ENCODE measurements at places on chromosomes 5 and 9.

DNA sequence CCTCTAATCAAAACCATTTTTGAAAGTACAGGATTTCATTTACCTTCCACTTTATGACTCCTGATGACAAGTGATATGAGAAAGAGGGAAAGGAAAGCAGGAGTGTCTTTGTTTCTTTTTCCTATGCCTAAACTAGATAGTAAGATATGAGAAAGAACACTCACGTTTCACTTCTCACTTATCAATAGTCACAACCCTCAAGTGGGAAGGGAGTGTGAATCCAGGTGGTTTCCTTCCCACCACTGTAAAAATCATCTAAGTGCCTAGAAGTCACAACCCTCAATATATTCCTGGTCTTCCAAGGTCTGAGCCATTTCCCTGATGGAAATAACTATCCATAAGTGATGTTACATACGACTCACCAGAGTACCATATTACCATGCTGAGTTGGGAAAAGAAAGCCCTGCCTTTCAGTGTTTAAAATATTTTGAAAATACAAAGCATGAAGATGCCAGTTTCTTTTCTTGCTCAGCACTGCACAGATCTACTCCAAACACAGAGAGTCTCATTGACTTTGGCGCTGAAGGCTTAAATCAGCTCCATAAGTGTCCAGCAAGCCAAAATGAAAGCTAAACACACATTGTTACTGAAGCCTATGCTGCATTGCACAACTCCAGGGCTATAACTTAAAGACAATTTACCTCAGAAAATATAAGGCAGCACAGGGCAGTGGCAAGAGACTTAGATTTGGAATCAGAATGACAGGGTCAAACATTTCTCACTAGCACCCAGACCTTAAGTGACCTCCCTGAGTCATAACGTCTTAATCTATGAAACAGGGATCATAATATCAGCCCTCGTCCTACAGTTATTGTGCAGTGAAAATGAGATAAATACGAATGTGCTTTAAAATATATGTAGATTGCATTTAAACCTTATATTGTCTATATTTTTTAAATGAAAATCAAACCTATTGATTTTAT, 301.2 kb downstream of the KIAA0825 start:
- DNase-seq: no peak

GRCh38 chr9:1388216-1388615, 338.1 kb downstream of the DMRT2 start:
- DNase-seq: no peak

- no peak for DNase-seq
Observed at GRCh38 chr9:97220894-97221477, 86.5 kb upstream of the CCDC180 start.

DNA sequence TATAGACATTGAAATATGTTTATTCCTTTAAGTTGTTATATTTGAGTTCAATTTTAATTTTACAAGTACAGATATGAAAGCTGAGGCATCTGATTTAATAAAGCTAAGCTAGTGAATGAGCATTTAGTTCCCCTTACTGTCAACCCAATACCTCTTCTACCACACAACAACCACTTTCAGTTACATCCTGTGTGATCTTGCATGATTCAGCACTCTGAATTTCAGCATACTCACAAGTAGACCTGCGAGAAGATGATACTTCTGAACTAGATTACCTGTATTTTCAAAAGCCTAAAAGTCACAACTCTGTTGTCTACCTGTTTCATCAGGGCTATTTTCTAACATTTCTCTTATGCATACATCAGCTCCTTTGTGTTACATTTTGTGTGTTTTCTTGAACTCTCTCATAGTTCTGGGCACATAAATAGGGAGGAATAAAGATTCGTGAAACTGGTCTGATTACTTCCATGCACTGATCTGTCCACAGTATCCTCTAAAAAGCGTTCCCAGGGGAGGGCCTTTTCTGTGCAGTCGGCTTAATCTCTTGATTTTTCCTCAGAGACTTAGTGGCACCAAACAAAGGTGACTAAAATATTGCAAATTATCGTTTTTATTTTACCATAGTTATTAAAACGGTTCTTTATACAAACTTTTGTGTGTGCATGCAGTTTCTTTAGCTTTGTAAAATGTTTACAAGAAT, 2025.5 kb upstream of the NUDT12 start:
- no peak for DNase-seq

DNA sequence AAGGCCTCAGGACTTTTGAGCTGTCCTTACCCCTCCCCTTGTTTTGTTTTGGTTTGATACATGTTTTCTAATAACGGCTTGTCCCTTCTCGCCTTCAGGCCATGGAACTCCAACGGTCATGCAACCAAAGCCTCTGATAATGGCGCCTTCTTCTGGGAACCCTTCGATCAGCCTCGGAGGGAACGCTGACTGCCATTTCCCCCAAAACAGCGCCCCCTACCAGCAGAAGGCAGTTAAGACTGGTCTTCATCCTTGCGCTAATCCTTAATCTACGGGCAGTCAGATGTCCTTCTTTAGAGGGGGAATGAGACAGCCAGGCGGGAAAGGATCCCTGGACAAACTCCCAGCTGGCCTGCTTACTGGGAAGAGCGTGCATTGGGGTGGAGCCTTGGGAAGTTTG, 276.6 kb downstream of the ICE1 start:
- no peak for DNase-seq

GRCh38 chr5:88745093-88745696, 137.8 kb downstream of the MEF2C start:
- DNase-seq: no peak

DNA sequence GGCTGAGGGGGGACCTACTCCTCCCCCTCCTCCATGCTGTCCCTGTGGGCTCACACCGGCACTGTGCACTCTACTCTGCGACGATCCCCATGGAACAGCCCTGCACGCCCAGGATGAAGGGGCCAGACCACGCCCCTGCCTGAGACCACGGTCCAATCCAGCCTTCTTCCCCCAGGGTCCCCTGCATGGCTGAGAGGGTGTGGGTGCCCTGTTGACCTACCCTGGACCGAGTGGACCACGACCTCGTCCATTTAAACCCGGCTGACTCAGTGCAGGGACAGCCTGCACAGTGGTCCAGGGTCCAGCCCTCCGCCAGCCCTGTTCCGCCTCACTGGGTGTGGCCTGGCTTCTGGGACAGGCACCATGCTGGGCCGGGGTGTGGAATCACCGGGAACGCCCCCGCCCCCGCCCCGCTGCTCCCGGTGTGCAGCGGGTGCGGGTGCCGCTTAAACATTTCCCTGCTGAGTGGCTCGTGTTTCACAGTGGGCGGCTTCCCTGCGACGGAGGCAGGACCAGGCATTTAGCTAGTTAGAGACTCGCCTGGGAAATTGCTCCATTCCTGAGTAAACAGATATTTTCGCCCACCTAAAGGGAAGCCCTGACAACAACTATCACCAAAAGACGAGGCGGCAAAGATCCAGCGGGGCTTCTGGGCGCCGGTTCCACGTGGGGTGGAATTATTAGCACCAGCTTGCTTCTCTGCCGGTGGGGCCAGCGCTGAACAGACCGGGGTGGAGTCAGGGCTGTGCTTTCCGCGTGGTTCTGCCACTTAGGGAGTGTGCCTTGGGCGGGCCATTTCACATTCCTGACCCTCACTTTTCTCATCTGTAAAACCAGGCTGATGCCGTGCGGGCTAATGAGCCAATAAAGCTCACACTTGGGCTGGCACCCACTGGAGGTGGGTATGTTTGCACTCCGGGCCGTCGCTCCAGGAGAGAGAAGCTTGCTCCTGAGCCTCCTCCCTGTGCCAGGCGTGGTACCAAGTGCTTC, 22.6 kb downstream of the DBH start:
- DNase-seq: no peak

DNA sequence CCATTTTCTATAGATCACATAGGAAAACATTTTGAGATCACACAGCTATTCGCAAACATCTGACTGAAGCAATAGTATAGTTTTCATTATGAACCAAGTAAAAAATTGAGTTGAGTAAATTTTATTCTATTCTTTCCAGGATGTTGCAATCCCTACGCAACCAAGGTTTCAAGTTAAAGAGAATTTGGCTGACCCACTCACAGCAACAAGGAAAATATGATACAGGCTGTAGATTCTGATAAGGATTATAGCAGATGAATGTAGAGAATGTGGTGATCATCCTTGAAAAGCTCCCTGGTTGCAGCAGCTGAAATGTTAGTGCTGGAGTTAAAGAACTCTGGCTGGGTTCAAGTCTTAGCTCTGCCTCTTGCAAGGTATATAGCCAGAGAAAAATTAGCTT, 4.7 kb downstream of the ABCA1 start:
- no peak for DNase-seq

- DNase-seq: no peak
Observed at GRCh38 chr5:103393101-103393754, 134.7 kb downstream of the MACIR start.

GRCh38 chr5:149869411-149869821, 75.2 kb downstream of the PDE6A start:
- no peak for DNase-seq

DNA sequence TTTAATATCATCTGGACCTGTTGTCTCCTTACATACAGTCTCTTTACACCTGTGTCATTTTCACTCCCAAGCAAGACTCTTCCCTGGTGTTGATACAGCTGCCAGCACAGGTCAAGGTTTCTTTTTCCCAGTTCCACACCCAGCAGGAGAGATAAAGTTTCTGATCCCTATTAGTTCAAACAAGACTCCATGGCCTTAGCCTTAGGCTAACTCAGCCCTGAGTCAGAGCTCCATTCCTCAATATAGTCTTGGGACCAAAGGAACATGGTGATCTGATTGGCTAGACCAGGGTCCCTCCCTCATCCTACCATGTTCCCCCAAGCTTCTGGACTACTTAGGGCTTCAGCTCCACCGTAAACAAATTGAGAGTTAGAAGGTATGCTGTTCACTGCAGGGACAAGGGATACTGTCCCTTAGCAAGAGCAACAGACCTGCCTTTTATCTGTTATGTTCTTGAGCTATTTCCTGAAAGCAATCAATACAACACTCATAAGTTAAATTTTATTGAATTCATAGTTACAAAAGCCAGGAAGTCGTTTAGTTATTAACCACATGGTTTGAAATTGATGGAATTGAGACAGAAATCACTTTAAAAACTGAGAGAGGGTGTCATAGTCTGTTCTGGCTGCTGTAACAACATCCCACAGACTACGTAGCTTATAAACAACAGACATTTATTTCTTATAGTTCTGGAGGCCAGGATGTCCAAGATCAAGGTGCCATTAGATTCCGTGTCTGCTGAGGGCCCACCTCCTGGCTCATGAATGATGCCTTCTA, 20.5 kb downstream of the SLC1A1 start:
- DNase-seq: no peak

- no peak for DNase-seq
Observed at GRCh38 chr9:92378865-92379560, 25.4 kb downstream of the OGN start.

DNA sequence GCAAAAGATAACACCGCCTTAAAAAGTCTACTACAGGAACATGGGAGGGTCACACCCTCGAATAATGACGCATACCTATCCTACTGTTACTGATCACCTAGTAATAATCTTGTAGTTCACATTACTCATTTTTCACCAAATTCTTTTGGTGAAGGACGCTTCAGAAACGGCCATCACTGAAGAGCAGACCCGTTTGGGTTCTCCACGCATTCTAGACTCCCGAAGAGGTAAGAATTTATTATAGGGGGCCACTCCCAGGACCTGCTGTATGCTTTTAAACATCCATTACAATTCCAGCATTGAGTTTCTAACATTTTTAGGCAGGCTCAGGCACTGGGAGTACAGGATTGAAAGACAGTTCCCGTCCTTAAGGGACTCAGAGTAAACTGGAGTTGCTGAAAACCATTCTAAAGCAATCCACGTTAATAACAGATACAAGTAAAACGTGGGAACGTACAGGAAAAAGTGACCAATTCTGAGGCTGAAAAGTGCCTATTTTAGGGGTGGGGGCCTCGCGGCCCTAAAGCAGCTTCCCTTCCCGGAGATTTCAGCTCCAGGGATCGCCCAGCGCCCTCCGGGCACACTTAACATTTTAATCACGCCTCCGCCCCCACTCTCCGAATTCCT, at the start of gene FER:
Gene FER (plus strand): TSS at position 124 of the 627 bp plus-strand sequence. CDS start 50,286 bp downstream, outside the sequence.
- DNase-seq: peak; percentile 43

DNA sequence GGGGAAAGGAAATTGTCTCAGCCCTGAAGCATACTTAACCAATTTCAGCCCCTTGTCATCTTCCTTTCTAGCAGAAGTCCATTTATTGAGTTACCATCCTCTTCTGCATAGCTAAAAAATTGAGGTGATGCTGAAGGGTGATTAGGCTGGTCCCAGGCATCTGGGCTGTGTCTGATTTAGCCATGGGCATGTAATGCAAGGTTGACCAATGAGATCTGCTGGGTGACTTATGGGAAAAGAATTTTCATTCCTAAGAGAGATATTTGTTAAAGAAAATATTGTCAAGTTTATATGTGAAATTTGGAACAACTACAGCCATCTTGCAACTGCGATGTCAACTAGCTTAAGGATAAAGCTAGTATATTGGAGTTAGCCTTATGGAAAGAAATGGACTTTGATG, 5.1 kb downstream of the ITGA2 start:
- DNase-seq: no peak

- DNase-seq: no peak
Observed at GRCh38 chr5:73198833-73199592, 26.0 kb downstream of the TMEM174 start.

- no peak for DNase-seq
Observed at GRCh38 chr5:6373081-6373846, 5.1 kb downstream of the MED10 start.

GRCh38 chr5:165627548-165628170, 2122.2 kb downstream of the MAT2B start:
- no peak for DNase-seq

DNA sequence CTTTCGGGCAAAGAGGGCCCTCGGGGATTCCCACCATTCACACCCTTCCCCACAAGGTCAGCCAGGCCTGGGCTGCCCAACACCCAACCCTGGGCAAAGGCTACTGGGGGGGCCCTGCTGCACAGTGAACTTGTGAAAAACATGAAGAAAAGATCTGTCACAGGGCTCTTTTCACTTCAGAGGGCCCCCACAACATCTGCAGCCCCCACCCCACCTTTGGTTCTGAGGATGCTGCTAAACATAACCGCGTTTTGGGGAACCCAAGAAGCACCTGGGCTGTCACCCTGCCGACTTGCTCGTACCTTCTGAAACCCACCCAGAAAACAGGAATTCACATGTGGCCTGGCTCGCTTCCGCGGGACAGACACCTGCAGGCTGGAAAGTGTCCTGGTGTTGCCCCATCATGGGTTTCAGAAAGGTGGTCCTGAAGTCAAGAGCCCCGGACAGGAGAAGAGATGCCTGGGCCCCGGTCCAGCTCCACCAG, 29.3 kb downstream of the B4GALT1 start:
- no peak for DNase-seq

All from effector CD4-positive, alpha-beta T cell (primary cell).